ENCODE measurements at places on chromosomes 16 and 17.

DNA sequence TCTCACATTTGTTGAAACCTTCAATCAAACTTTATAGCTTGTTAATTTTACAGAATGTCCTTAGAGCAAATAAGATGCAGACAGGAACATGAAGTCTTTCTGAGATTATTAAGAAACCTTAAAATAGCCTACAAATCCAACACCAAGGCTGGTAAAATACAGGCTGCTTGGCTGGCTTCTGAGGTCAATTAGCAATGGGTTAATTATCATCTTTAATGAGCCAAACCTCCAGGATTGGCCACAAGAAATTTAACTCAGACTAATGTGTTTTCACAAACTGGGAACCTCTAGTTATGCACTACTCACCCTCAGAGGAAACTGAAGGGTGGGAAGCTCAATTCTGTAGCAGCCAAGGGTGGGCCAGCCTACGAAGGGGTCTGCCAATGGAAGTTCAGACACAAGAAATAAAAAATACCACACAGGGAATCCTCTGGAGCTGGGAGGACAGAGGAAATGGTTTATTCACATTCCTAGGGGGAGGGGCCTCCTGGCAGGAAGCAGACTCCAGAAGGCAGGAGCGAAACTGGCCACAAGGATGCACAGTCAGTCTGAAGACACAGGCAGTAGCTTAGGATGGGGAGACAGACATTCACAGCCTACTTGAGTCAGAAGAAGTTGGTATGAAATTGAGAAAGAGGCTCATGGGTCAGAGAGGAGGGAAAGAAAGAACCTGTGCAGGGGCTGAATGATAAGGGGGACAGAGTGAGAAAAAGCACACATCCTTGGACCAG is 36.1 kb downstream of the HIC1 start:
- DNase-seq = peak; percentile 86

GRCh38 chr17:17275971-17276370 is 5.1 kb downstream of the COPS3 start:
- DNase-seq = no peak

- no peak for DNase-seq
Observed at GRCh38 chr17:77892469-77893143, 65.9 kb upstream of the TNRC6C start.

- peak; percentile 20 for DNase-seq
Observed at GRCh38 chr17:30922235-30923030, 688 bp downstream of the ADAP2 start.

GRCh38 chr17:81845881-81846742 is 11.3 kb upstream of the PPP1R27 start:
- DNase-seq = no peak

DNA sequence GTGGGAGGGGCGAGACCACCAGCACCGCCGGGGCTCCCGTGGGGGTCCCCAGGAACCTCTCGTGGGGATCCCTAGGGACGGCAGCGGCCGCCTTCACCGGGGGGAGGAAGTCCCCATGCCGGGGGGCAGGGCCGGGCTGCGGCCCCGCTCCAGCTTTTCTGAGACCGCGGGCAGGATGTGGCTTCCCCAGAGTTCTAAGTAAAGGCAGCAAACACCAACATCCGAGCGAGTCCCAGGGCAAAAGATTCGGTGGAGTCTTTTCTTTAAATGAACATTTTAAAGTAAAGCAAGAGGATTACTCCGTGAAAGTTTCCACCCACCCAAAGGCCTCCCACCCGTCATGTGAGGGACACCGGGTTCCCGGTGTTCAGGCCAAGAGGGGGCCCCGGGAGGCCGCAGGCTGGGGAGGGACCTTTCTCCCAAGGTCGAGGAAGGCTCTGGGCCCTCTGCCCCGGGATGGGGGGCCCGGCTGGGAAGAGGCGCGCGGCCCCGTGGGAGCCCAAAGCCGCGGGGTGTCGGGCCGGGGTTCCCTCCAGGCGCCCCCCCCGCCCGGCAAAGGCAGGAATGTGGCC is 137.2 kb upstream of the RPH3AL start:
- peak; percentile 36 for DNase-seq

DNA sequence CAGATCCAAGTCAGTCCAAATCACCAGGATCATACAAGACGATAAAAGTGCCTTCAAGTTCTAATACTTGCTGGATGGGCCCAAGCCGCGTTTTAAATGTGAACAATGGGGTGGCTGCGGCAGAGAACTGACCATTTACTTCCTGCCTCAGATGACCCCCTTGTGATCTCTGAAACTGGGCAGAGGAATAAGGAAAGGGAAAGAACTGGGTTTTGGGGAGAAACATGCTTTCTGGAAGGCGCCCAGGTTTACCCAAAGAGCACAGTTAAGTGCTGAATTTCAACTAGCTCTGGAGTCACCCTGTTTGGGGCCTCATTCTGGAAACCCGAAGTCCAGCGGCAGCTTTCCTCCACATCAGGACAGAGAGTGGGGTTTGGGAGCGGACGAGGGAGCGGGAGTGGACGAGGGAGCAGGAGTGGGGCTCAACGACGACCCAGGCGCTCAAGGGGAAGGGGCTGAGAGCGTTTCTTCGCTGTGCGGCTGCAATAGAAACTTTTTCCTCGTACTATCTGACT is 1.6 kb downstream of the FAM20A start:
- no peak for DNase-seq

DNA sequence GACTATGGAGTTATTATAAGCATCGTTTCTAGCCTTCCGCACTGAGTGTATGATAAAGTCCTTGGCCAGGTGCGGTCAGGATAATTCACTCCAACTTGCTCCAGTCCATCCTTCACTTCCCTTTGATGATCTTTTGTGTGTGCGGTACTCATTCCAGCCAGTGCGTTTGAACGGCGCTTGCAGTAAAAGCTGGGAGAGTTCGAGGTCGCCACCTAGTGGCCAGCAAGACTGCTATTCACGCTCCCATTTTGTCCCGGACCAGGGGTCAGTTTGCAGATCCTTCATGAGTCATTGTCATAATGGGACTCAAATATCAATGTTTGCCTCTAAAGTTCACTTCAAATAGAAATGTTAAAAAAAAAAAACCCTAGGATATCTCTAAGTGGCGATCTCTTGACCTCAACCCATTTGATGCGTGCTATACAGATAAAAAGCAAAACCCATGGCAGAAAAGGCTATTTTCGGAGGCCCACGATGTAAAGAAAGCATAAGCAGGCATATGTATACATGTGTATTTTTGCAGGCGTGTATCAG is 417.1 kb downstream of the TMEM114 start:
- DNase-seq = peak; percentile 91

GRCh38 chr16:35751191-35751941 is 2292.0 kb downstream of the TP53TG3F start:
- DNase-seq = no peak

DNA sequence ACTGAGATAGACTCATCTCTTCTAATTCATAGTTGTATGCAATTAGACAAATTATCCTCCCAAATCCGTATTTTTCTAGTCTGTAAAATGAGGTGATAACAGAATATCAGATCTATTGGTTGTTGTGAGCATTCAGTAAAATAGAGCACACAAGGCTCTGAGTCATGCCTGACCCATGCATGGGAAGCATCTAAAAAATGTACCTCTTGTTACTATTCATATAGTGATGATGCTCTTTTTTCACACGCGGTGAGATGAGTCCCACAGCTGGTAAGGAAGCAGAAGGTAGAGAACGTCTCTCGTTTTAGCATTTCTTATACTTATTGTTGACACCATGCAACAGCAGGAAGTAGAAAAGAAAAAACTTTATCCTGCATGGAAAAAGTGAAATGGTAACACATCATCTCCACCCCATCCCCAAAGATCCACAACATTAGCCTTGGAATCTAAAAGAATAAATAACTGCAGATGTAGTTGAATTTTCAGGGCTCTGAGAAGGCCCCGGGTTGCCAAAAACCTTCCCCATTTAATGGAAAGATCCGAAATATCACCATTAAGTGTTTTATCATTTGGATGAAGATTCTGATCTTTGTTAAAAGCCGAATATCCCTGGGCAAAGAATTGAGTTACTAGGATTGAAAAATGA is 215.6 kb downstream of the TMEM114 start:
- no peak for DNase-seq

DNA sequence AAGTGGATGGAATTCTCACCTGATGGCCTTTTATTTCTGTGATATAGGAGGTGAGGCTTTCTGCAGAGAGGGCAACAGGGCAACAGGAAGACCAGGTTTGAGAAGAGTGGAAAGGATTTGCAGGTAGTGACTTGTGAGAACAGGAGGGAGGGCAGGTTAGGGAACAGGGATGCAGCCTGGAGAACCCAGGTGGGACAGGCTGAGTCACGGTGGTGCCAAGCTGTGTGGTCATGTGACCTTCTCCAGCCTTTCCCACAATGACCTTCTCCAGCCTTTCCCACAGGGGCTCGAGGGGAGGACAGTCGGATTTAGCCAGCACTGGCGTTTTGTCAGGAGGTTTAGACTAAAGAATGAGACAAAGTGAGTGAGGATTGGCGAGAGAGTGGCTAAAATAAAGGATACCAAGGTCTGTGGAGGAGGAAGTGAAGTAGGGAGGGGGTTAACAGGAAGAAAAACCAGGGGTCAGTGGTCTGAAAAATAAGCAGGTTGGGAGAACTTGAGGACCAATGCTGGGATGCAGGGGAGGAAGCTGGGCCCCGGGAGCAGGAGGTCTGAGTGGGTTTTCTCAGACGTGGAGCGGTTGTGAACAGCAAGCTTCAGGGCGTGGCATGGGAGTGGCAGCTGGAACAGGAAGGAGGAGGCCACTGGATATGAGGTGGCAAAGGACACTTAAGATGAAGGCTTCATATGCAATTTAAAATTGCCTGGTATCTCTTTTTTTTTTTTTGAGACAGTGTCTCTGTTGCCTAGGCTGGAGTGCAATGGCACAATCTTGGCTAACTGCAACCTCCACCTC is 37.7 kb downstream of the DNAH2 start:
- no peak for DNase-seq

GRCh38 chr16:84502581-84502980 is 1.9 kb downstream of the MEAK7 start:
- DNase-seq = peak; percentile 2

GRCh38 chr17:74185571-74186185 is 17.8 kb upstream of the RPL38 start:
- DNase-seq = no peak

DNA sequence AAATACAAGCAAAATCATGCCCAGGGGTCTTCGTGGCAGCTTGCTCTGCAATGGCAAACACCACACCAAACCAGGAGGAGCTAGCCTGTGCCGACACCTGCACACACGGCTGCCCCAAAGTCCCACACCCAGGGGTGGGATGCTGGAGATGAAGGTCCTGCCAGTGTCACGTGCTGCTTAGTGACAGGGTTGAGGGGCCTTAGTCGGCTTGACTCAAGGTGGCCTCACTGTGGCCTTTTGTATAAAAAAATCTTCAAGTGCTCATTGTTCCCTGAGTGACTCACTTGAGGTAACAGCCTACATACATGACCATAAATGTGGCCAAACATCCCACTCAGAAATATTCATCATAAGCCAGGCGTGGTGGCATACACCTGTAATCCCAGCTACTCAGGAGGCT is 7.3 kb downstream of the TRIM65 start:
- no peak for DNase-seq

- DNase-seq = no peak
Observed at GRCh38 chr17:34601416-34601815, 22.0 kb downstream of the TMEM132E start.

DNA sequence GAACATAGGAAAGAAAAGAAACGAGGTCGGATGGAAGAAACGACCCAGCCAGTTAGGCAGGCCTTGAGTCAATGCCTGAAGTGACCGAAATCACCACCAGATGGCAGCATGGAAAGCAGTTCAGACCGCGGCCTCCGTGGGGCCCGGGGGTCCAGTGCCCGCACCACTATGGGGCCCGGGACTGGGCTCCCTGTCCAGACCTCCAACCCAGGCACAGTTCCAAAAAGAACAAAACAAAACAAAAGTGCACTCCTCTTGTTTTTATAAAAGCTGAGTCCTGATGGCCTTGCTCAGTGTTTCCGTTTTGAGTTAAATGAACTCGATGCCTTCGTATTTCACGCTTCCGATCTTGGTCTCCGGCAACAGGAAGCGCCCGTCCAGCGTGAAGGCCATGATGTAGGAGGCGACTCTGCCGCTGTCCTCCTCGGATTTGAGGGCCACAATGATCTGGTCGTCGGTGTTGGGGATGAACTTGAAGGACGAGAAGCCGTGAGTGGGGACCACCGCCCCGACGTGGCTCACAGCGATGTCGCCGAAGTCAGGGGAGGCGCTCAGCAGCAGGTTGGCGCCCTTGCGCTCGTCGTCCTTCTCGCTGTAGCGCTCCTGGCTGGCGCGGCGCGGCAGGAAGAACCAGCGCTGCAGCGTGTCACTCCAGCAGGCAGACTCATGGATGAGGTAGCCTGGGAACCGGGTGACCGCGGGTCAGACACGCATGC is 13.7 kb upstream of the LGALS3BP start:
- DNase-seq = peak; percentile 74

- DNase-seq = no peak
Observed at GRCh38 chr17:80352216-80352895, 62.6 kb upstream of the ENDOV start.

DNA sequence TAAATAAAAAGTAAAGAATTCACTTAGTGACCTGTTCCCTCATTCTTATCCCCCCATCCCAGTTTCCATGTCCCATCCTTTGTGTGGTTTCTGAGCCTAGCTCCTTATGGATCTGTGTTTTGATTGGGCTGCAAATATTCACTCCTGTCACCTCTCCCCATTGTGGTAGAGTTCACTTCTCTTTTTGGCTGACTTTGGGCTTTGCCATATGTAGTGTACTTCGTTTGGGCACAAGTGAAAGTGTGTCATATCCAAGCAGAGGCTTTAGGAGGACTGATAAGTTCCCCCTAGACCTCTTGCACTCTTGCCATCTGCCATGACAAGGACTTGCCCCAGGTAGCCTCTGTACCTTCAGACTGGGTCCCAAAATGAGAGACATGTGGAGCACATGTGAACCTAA is 13.0 kb upstream of the DHRS7B start:
- no peak for DNase-seq

DNA sequence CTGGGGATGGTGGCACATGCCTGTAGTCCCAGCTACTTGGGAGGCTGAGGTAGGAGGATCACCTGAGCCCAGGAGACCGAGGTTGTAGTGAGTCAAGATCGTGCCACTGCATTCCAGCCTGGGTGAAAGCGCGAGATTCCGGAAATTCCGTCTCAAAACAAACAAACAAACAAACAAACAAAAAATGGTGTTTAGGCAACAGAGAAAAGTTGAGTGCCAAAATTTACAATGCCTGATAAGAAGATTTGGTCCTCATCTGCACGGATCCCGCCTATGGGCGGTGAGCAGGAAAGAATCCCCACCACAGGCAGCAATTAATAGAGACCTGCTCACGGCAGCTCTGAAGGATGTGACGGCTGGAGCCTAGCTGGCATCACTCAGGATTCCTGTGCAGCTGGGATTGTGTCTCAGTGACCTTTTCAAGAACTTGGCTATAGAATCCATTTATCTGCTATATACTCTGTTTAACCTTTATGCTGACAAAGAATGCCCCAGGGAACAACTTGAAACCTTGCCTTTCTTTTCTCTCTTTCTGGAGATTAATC is 14.0 kb upstream of the TEX2 start:
- DNase-seq = no peak

- DNase-seq = no peak
Observed at GRCh38 chr17:36730857-36731490, 129.6 kb downstream of the MRM1 start.

GRCh38 chr17:9230346-9230745 is 209.0 kb downstream of the NTN1 start:
- DNase-seq = no peak
